Thoracic aorta (tissue), 2 donors: ENCODE measurements at places on chromosomes 11 and 22.

DNA sequence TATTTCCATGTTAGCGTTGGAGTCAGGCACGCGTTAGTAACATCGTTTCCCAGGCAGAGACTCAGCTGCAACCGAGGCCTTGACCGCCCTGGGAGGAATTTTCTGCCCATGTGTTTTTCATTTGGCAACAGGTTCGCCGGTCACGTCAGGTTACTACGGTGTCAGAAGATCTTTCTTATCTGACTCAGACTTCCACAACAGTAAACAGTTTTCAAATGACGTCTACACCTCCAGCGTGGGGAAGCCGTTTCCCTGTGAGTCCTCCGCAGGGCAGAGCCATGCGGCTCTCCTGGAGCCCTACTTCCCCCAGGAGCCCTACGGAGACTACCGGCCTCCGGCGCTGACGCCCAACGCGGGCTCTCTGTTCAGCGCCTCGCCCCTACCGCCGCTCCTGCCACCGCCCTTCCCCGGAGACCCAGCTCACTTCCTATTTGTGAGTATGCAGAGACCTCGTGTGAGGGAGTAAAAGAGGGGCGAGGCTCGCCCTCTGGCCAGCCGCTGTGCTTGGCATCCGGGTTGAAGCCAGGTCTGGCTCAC, 14.3 kb upstream of the POU2AF3 start:
- no peak for DNase-seq

- no peak for DNase-seq
Observed at GRCh38 chr11:122584670-122585069, 70.9 kb upstream of the UBASH3B start.

- no peak for DNase-seq
Observed at GRCh38 chr11:115919341-115920091, 415.3 kb upstream of the CADM1 start.

- no peak for DNase-seq
Observed at GRCh38 chr22:46580940-46581537, 39.1 kb upstream of the GRAMD4 start.

GRCh38 chr11:122765487-122766131, 72.7 kb upstream of the CRTAM start:
- no peak for DNase-seq

GRCh38 chr11:74162681-74163467, 7.9 kb downstream of the C2CD3 start:
- DNase-seq, result no peak

GRCh38 chr11:36948460-36949127, 350.6 kb upstream of the RAG2 start:
- DNase-seq, result no peak

- no peak for DNase-seq
Observed at GRCh38 chr11:134438542-134439537, 26.8 kb upstream of the B3GAT1 start.

DNA sequence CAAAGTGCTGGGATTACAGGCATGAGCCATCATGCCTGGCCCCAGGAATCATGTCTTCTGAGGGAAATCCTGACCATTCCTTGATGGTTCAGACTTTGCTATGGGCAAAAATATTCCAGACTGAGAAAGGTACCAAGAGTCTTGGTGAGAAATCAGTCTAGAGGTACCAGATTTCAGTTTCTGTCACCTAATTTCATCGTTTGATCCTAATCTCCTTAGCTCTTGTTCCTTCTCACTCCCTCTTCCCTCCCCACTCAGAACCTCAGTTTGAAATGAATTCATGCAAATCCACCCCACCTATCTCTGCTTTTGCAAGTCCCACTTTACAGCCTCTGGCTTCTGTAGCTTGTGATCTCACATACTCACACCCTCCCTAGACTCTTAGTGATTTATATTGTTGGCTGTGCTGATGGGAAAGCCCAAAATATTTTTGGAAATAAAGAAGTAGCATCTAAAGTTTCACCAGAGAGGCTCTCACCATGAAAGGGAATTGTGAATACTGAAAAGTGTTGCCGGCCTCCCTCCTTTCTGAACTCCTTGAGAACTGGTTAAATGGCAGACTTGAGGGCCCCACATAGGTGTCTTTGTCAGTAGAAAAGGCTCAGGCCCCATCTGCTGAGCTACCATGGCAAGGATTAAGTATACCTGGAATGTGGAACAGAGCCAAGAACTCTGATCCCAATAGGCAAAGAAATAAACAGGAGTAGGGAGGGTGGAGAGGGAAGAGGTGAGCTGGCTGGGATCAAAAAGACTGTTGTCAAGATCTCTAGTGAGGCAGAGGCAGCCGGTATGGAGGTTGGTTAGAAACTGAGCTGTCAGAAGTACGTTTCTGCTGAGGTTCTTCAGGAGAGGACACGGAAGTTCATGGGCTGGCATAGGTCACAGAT, 190.5 kb upstream of the MTMR2 start:
- no peak for DNase-seq

DNA sequence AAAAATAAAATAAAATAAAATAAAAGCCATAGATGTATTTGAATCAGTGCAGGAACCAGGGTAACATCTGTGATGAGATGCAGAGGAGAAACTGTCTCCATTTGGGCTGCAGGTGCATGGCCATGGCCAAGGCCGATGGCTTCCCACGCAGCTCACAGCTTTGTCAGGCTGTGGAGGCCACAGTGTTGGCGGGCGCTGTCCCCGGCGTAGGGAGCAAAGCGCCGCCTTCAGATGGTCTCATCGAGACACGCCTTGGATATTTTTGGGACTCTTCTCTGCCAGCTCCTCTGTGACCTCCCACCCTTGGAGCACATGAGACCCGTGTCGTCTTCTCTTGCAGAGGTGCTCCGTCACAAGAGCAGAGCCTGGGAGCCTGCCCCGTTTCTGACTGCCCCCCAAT, 38.6 kb downstream of the MUC6 start:
- DNase-seq, result no peak

DNA sequence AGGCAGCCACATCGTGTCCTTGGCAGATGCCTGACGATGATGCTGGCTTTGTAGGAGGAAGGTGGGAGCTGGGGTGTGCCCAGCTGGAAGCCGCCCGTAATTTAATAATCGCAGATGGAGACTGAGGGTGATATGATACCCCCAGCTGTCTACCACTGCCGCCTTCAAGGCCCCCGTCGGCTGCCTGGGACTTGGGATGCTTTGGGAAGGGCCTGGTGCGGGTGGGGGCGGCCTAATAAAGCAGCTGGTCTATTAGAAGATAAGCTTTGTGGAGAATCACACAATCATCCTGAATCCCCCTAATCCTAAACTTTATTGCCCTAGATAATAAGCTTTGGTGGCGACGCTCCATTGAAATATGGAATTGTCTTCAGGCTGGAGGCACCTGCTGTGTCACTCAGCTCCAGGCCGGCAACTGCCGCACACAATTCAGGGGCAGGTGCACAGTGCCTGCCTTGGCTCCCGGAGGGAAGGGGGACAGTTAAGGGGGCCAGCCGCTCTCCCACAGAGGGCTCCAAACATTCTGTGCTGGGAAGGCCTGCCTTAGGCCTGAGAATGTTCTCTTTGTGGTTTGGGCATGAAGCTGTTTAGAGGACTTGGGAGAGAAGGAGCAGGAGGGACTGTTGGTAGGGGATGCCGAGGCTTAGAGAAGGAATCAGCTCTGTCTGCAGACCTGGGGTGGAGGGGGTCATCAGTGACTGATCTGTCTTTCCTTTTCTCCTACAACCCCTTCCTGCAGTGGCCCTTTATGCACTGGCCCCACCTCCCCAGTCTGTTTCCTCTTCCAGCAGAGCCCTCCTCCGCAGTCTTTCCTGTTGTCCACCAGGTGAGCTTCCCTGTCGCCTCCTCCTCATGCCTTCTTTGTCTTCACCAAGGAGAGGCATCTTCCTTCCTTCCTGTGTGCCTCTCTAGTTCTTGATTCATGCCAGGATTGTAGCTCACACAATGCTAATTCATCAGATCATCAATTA, 65.3 kb downstream of the ARL14EP start:
- DNase-seq, result no peak
